ENCODE measurements at places on chromosomes 2 and 18.

DNA sequence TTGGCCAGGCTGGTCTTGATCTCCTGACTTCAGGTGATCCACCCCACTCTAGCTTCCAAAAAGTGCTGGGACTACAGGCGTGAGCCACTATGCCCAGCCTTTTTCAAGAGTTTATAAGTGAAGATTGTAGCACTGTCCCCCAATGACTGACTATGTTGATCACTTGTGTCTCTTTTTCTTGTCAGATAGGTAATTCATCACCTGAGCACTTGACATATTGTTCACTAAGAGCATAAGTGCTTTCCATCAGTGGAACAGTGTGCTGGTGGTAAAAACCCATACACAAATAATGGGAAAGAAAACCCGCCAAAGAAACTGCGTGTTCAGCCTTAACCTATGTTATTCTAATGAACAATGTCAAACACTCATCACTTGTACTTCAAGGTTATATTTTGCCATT, 414.4 kb upstream of the CDH7 start:
- no peak for DNase-seq

DNA sequence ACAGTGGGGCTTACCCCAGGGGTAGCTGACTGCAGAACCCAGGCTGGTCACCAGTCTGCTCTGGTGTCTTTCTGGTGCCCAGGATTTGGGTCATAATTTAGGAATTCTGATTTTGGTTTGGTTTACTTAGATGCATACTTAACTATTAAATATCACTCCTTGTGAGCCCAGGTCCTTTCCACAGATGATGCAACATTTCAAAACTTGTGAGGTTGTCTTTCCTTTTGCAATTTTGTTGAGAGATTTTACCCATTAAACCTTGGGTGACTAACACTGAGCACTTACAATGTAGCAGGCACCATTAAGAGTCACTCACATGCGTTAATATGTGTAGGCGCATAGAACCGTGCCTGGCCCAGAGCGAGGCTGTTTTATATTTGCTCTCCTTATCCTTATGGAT, 61.8 kb upstream of the RPL31 start:
- DNase-seq, result no peak

DNA sequence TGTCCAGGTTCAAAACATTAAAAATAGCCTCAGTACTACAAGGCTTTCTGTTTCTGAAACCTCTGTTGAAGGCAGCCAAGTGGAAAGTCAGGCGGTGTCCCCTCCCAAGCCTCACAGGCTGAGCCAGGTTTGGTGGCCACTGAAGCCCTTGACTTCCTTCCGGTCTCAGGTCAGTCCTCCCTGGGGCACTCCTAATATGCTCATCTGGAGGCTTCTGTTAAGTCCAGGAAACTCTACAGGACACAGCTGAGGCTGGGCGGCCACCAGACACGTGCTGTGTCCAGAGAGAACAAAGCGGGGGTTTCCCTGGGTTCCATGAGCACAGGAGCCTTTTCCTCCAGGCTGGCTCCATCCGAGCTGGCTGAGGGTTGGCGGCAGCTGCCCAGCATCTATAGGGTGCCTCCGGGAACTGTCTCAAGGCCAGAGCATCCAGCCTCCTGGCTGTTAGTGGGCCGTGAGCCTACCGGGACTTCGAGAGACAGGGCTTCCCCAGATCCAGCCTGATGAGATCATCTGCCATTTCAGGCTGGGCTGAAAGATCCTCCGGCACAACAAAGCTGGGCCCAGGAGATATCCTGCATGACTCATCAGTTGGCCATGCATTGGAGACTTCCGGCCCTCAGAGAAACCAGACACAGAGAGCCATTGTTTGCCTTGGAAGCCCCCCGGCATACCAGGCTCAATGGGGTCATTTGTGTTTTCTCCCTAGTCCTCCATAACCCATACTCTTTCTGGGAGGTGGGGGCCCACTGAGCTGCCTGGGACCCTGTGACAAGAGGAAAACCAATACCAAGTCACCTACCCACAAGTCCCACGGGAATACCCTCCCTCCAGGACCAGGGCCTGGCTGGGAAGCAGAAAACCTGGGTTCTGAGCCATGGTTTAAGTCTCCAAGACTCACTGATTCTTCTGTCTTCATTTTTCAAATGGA, 71.7 kb downstream of the HS1BP3 start:
- peak; percentile 92 for DNase-seq

GRCh38 chr2:188986839-188987238, 12.7 kb downstream of the COL3A1 start:
- no peak for DNase-seq

- DNase-seq, result no peak
Measured at GRCh38 chr2:220178991-220179695, 551.7 kb downstream of the SLC4A3 start.

DNA sequence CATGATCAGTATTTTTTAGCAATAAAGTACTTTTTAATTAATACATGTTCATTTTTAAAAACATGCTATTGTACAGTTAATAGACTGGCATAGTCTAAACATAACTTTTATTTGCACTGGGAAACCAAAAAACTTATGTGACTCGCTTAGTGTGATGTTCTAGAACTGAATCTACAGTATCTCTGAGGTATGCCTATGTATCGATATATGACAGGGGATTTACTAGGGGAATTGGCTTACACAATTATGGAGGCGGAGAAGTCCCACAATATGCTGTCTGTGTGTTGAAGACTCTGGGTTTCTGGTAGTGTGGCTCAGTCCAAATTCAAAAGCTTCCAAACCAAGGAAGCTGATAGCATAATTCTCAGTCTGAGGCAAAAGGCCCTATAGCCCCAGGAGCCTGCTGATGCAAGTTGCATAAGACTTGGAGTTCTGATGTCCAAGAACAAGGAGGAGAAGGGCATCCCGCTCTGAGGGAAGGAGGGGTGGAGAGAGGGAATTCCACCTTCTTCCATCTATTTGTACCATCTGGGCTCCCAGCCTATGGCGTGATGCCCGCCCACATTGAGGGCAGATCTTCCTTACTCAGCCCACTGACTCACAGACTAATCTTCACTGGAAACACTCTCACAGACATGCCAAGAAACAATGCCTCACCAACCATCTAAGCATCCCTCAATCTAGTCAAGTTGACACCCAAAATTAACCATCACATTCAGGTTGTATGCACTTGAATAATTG, 27.5 kb downstream of the ZNF638 start:
- DNase-seq, result no peak

GRCh38 chr2:129827311-129828090, 152.0 kb upstream of the RAB6C start:
- no peak for DNase-seq

DNA sequence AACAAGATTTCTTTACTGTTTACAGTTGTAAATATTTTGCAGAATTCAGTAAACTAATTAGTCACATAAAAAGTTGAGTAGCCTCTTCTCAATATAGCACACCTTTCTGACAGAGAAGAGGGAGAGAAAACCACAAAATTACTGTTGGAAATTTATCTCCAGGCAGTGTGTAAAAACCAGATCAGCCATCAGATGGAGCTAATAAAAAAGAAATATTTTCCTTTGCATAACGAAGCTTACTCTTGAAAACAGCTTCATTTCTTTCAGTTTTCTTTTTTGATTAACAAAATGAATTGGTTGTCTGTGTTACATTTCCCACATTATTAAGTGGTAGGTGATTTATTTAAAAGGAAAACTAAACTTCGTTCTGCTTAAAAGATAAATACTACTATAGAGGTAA, 259.3 kb upstream of the KCNJ3 start:
- no peak for DNase-seq

GRCh38 chr2:169676357-169676756, 17.8 kb downstream of the CFAP210 start:
- no peak for DNase-seq

DNA sequence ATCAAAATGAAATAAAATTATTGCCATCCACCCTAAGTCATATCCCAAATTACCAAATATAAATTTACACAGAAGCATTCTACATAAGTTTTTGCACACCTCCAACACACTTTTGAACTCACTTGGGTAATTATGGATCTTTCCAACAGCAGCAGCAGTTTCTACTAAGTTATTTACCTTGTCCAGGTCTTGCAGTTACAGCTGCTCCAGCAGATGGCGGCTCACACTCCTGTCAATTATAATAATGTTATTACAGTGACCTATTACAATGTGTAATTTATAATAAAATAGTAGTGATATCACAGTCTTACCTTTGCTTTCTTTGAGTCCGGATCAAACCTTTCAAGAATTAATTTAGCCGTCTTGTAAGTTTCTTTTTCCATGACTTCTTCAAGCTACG, 37.9 kb downstream of the LNPK start:
- no peak for DNase-seq

Data from GM12865 (cell line).